ENCODE measurements at places on chromosomes 3 and 15. TPM values are rescaled to one million over a fixed set of nuclear protein-coding genes. Genes with fewer than 3 reads are reported as not detected.

SPATA12 gene
- total RNA-seq = not detected

AZI2 gene
- total RNA-seq = 35.6 TPM

UQCRC1 gene
- 224 TPM for total RNA-seq

GOLGA8T gene
- total RNA-seq = not detected

TTBK2 gene
- 11.3 TPM for total RNA-seq

ANKRD34C gene
- total RNA-seq = not detected

CLDN18 gene
- total RNA-seq = not detected

TNIK gene
- 27.4 TPM for total RNA-seq

CFAP91 gene
- total RNA-seq = 0.26 TPM

TRH gene
- not detected for total RNA-seq

HGD gene
- 0.19 TPM for total RNA-seq

ATP13A5 gene
- total RNA-seq = not detected

GOLGA6L7 gene
- not detected for total RNA-seq

SLC25A36 gene
- 58.9 TPM for total RNA-seq

CCDC191 gene
- total RNA-seq = 0.66 TPM

ACKR2 gene
- 0.69 TPM for total RNA-seq

PP2D1 gene
- not detected for total RNA-seq

NR2F2 gene
- total RNA-seq = not detected

SERPINI1 gene
- total RNA-seq = 0.49 TPM

SNURF gene
- total RNA-seq = 10.5 TPM

GUCA1C gene
- not detected for total RNA-seq

PPP4R2 gene
- 105 TPM for total RNA-seq

SNRPA1 gene
- 210 TPM for total RNA-seq

LAMB2 gene
- not detected for total RNA-seq

GRK7 gene
- total RNA-seq = not detected

DPPA2 gene
- not detected for total RNA-seq

GABRG3 gene
- total RNA-seq = not detected

FSIP1 gene
- 0.37 TPM for total RNA-seq

ASB7 gene
- 17.8 TPM for total RNA-seq

ADAM10 gene
- 103 TPM for total RNA-seq

LHFPL4 gene
- not detected for total RNA-seq

SNX22 gene
- total RNA-seq = 1.1 TPM

DUOXA2 gene
- total RNA-seq = not detected

GP9 gene
- not detected for total RNA-seq

PTPRG gene
- 4.6 TPM for total RNA-seq

SCAMP2 gene
- total RNA-seq = 94.8 TPM

Data from activated CD4-positive, alpha-beta T cell treated with anti-CD3 and anti-CD28 coated beads, Interleukin-2, amount 10 ng/mL, durations not matched to agents 24 days and 14 days (primary cell).